ENCODE measurements at places on chromosomes 3 and 15.

GRCh38 chr3:38203690-38204089 lies 38.4 kb downstream of the OXSR1 start:
- no peak for DNase-seq

DNA sequence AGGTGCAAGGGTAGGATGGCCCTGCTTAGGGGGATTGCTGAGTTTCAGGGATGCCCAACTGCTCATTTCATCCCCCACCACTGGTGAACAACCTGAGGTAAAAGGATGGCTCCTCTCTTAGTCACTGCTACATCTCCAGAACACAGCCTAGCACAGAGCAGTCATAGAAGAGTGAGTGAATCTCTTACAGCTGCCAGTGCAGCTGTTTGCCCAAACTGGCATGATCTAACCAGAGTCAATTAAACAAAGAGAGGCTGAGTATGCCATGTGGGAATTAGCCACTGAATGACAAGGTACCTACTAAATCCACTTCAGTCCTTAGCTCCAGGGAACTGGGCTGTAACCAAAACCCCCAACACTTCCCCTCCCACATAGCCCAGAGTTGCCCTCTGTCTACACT lies 6.8 kb upstream of the NCKIPSD start:
- no peak for DNase-seq

- no peak for DNase-seq
These were observed 73.6 kb downstream of the ITGB5 start for GRCh38 chr3:124813541-124813940.

- no peak for DNase-seq
These were observed 20.3 kb downstream of the CALML4 start for GRCh38 chr15:68184616-68185480.

- no peak for DNase-seq
These were observed 11.5 kb downstream of the TLR9 start for GRCh38 chr3:52213901-52214300.

DNA sequence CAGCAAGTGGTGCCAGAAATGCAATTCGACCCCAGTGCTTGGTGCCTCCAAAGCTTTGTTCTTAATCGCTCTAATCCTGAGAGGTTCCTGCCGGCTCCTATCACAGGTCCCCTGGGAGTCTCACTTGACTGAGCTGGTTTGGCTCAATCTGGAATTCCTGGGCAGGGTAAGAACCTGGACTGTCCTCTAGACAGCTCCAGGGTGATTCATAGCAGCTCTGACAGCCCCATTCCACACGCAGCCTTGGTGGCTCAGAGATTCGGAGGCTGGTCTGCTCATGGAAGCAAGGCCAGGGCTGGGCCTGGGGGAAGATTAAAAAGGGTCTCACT lies 37.9 kb downstream of the MYO5C start:
- DNase-seq: no peak

DNA sequence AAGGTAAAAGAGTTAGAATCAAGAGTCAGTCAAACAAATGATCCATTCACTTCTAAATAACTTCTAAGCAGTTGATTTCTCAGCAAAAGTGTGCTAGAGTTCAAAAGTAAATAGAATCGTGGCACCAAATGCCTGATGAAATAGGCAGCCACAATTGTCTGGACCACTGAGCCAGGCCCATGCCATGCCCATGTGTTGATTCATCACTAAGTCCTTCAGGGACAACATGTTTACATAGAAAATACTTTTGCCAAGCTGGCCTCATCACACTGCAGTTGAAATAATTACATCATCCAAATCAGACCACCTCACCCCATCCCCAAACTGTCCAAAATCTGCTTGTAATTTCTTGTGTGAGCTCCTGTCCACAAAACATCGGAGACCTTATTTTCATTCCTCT lies 216.3 kb downstream of the IGSF11 start:
- no peak for DNase-seq
